Dorsolateral prefrontal cortex (tissue), 122 donors: ENCODE measurements at places on chromosomes 4 and X. TPM values are rescaled to one million over a fixed set of nuclear protein-coding genes. Genes with fewer than 3 reads are reported as not detected.

Gene MAGEA2
- not detected for total RNA-seq

Gene CT45A1
- not detected for total RNA-seq

Gene OPHN1
- 26.9 TPM for total RNA-seq

Gene HPGDS
- total RNA-seq, result not detected

Gene ADAMTS3
- total RNA-seq, result 4.2 TPM

Gene RAB39B
- 17.4 TPM for total RNA-seq

Gene OTC
- total RNA-seq, result not detected

Gene SORCS2
- 30.9 TPM for total RNA-seq
